AG09309 (cell line): ENCODE measurements at places on chromosomes 2 and 18.
A peak's percentile ranks its signal among the peaks of the same experiment; 100 is the strongest.

GRCh38 chr18:62781893-62782292 lies 66.6 kb downstream of the PHLPP1 start:
- peak; percentile 84 for DNase-seq

- no peak for DNase-seq
These were observed 330.4 kb downstream of the SLC4A3 start for GRCh38 chr2:219957820-219958219.

- no peak for DNase-seq
These were observed 43.5 kb upstream of the ACVR1C start for GRCh38 chr2:157672129-157672528.

GRCh38 chr18:79611040-79611681 lies 68.4 kb upstream of the CTDP1 start:
- no peak for DNase-seq

DNA sequence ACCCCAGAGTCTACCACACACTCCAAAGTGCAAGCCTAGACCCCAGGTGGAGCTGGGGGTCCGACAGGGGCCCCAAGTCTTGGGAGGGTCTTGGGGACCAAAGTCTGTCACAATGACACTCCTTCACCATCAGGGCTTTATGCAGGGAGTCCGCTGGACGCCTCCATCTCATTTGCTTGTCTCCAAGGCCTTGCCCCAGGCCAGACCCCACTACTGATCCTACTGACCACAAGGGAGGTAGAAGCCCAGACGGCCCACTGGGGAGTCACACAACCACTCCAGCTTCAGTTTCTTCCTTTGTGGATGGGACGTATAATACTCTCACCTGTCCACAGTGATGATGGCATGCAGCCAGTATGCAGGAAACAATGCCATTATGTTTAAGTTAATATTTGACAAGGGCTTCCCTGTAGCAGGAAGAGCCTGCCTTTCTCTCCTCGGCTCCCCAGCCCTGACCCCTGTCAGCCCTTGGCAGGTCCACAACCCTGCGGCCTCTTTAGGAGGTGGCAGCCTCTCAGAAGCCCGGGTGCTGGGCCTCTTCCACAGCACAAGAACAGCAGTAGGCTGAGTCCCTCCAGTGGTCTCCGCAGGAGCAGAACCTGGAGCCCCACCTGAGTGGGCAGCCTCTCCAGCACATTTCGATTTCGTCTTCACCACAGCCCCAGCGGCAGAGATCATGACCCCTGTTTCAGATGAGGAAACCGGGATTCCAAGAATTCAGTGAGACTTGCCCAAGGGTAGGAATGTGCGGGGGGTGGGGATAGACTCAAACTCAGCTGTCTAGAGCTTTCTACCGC lies 6.5 kb downstream of the BIN1 start:
- DNase-seq: no peak

DNA sequence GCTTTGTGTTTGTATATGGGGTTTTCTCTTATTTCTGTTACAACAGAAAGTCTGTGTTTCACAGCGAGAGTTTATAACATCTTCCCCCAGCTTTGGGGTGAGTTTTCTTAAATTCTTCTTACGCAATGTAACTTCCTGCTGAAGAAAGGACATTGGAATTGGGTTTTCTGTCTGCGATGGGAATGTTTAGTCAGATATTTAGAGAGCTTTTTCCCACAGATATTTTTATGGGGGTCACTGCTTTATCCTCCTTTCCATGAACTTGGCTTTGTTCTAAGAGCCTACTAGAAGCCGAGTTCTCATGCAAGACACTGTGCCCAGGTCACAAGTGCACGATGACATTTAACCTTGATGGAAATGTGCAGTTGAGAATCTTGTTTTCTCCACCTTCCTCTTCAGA lies 22.1 kb downstream of the B3GNT2 start:
- DNase-seq: peak; percentile 85

DNA sequence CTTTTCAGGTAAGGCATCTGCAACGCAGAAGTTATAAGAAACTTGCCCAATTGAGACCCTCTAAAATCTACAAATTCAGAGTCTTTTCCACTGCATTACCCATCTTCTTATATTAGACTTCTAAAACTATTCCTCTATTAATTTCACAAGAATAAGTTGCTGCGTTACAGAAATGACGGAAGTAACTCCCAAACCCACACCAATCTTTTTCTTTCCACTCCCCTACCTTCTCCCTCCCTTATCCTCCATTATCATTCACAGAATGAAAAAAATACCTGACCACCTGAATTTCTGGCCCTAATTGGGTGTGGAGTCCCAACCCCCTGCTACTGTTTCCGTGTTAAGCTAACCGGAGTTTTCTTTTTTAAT lies 689 bp downstream of the RPRD1A start:
- no peak for DNase-seq

GRCh38 chr2:238905224-238905623 lies 57.3 kb downstream of the TWIST2 start:
- DNase-seq: no peak

GRCh38 chr2:163735685-163736432 lies at the start of gene FIGN:
FIGN (minus strand) TSS chr2:163736008; CDS start chr2:163734927, 1,081 bp downstream.
- peak; percentile 61 for DNase-seq

- peak; percentile 72 for DNase-seq
These were observed 75.3 kb downstream of the MBD2 start for GRCh38 chr18:54149078-54149697.
